Right ventricle myocardium superior (tissue), 1 donor: ENCODE measurements at places on chromosomes 3 and 15. TPM values are rescaled to one million over a fixed set of nuclear protein-coding genes. Genes with fewer than 3 reads are reported as not detected.

Gene DAZL
- total RNA-seq: not detected

Gene CLRN1
- not detected for total RNA-seq

Gene GNAT1
- not detected for total RNA-seq

Gene BNC1
- total RNA-seq: 0.16 TPM

Gene TTLL13
- not detected for total RNA-seq

Gene NRROS
- total RNA-seq: 2.4 TPM

Gene NKTR
- total RNA-seq: 21.6 TPM

Gene SEMA6D
- 16.5 TPM for total RNA-seq

Gene CCDC33
- total RNA-seq: not detected

Gene INSYN1
- 155 TPM for total RNA-seq

Gene B3GNT5
- 1.3 TPM for total RNA-seq

Gene SLC15A2
- total RNA-seq: 5.0 TPM

GRCh38 chr3:49421890-49422378 is 339 bp downstream of the AMT start:
- DNase-seq: no peak

GRCh38 chr3:65761446-65762234 is 277.1 kb downstream of the MAGI1 start:
- DNase-seq: no peak

- no peak for DNase-seq
These were observed 18.9 kb upstream of the CTNNB1 start for GRCh38 chr3:41180396-41180795.

GRCh38 chr15:34318277-34319079 is 19.1 kb downstream of the SLC12A6 start:
- peak; percentile 69 for DNase-seq

GRCh38 chr3:60514866-60515265 is 736.4 kb downstream of the FHIT start:
- no peak for DNase-seq

DNA sequence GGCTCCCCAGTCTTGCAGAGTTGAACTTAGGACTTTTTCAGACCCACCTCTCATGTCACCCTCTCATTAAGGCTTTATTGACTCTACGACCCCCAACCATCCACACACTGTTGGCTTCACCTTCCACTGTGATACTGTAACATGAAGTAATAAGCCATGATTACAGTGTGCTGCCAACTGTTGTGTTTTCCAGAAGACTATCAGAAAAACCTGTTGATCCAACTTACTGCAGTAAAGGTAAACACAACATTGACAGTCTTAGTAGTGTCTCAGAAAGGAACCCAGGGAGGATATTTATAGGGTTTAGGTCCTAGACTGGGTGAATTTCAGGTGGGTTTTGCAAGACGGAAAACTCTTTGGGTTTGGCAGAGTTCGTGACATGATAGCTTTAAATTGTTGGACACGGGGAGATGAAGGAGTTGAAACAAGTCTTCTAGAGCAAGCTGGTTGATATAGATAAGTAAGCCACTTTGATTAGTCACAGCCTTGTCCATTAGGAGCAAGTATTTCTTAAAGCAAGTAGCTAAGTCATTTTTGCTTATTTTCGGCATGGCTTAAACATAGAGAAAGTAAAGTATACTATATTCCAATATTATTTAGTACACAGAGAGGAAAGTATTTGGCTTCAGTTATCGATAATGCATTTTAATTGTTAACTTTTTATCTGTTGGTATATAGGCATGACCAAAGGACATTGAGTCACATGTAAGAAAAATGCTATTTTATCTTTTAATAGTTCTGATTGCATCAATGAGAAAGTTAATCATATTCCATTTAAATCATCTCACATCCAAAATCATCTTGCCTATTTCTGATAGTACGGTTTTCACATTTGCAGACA is 2.4 kb upstream of the COL6A5 start:
- DNase-seq: no peak

DNA sequence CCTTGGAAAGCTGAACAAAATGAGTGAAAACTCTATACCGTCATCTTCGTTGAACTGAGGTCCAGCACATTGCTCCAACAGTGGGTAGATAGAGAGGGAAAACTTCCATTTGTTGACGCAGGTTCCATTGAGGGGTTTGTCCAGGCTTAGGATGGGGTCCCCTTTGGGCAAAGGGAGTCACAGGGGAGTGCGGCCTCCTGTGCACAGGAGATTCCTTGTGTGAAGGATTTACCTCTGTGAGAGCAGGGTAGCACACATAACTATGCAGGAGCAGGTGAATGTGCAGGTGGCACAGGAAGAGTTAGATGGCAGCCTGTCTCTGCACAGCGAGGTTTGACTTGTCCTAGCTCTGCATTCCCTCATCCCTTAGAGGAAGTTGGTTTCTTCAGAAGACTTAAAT is 139.3 kb downstream of the SNRPN start:
- DNase-seq: no peak

- DNase-seq: no peak
These were observed 38.0 kb upstream of the TKT start for GRCh38 chr3:53293867-53294266.

DNA sequence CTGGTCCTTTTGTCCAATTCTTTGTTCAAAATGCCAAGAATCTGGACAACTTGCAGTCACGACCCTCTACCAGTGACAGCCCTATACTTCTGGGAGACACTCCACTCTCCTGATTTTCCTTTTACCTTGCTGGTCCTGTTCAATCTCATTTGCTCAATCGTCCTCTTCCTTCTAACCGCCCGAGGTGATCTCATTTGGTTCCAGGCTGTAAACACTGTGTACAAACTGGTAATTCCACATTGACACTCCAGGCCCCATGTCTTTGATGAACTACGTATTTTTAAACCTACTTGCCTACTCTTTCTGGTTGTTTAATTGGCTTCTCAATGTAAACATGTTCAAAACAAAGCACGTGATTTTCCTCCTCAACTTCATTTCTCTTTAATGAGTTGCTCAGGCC is 23.7 kb upstream of the C3orf49 start:
- no peak for DNase-seq

DNA sequence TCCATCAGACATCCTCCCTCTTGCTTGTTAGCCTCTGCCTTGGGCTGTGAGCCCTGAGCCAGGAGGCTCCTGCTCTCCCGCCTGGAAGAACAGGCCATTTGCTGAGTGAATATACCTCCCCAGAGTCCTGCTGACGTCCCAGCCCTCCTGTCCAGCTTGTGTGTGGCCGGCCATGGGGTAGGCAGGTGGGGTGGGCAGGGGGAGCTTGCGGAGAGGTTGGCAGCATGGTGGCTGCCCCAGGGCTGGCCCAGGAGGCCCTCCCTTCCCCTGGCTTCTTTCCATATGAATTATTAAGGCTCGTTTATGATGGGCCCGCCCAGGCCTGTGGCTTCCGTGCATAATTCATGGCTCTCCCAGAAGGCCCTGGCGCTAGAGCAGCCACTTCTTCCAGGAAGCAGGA is 18.7 kb downstream of the CACNA2D2 start:
- DNase-seq: no peak

GRCh38 chr15:75091814-75092213 is 68.4 kb downstream of the PPCDC start:
- DNase-seq: no peak

GRCh38 chr3:16012086-16012485 is 162.4 kb upstream of the GALNT15 start:
- DNase-seq: no peak

DNA sequence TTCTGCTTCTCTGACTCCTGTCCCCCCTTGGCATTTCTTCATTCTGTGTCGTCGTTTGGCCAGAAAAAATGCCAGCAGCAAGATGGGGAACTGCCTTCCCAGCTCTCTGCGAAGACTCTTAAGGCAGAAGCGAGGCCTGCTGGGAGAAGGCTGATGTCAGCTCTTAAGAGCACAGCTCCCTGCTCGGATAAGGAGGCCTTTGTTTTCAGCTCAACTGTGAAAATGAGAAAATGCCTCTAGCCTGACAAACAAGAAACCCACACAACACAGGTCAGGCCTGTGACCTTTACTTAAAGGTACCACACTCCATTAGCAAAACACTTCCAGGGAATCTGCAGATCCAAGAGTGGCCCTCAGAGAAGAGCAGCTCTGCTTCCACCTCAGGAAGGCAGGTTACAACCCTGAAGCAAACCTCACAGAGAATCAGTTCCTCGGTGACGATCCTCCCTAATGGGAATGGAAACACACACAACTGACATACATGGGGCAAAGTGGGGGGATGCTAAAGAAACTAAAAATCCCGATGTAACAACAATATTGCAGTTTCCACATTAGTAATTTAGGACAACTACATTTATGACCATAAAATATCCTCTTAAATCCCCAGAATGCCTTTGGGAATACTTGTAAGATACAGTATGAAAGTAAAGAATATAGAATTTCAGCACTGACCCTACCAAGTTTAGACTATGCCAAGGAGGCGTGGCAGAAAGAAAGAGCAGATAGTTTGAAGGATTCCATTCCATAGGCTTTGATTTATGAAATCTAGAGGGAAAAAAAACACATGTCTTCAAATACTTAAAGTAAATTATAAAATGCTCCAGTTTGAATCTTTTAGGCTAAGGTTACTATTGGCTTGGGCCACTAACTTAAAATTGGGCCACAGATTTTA is 52.1 kb downstream of the VGLL4 start:
- DNase-seq: peak; percentile 78

DNA sequence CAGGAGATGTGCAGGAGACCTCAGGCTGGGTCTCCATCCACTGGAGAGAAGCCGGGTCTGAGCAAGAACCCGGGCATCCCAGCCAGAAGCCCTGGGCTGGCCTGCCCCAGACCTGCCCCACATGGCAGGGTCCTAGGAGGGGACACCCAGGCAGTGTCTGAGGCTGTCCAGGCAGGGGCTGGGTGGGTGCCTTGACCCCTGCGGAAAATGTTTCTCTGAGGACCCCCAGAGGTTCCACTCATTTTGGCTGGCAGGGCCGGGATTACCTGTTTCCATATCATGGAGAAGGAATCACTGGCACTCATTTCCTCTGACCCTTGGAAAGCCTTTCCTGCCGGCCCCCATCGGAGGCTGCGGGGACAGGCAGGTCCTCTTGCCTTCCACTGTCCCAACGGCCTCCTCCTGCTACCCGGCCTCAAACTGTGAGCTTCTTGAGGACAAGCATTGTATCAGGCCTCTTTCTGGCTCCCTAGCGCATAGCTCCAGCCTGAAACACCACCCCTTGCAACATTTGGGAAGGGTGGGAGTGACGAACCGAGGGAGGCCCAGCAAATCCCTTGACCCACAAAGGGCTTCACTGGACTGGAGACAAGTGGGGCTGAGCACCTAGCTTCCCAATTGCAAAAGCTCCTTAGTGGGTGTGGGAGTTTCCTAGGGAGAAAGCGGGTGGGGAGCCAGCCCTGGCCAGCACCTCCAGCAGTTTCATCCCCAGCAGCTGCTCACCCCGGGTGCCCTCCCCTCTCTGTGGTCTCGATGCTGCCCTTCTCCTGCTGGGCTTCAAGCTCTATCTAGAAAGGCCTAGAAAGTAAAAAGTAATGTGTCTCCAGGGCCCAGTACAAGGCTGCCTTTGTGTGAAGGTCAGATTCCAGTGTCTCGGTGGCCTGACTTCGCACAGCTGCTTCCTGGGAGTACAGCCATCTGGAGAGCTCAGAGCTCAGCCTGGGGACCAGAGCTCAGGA is 29.7 kb downstream of the ACSBG1 start:
- peak; percentile 57 for DNase-seq

- DNase-seq: no peak
These were observed 1032.1 kb downstream of the NTRK3 start for GRCh38 chr15:87224404-87224803.

DNA sequence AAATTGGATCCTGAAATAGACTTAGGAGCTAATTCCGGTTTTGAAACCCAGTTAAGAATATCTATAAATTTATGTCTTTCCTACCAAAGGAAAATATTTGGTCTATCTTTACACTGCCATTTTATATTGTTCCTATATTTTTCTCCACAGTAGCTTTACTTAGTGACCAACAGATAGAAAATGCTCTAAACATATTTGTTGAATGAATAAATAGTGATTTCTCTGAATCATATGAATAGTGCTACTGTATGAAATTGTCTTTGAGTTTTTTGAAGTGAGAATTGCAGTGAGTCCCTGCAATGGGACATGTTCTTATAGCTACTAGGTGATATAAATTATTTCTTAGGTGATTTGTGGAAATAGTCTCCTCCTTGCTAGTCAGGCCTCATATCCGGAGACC is 18.5 kb upstream of the EID1 start:
- DNase-seq: no peak

GRCh38 chr3:186013312-186013711 is 75.5 kb upstream of the TRA2B start:
- no peak for DNase-seq

- DNase-seq: peak; percentile 54
These were observed 50.6 kb upstream of the AKAP13 start for GRCh38 chr15:85329561-85330422.

DNA sequence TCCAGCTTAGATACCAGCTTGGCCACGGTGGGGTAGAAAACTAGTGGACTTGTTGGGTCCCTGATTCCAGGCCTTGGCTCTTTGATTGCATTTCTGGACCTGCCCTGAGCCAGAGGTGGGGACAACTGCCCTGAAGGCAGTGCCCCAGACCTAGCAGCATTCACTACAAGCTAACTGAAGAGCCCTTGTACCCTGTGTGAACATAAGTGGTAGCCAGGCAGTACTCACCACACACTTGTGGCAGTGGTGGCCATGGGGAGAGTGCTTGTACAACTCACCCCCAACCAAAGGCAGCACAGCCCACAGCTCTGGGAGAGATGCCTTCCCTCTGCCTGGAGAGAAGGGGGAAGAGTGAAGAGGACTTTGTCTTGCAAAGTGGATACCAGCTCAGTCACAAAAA is 177.3 kb upstream of the NAALADL2 start:
- no peak for DNase-seq

DNA sequence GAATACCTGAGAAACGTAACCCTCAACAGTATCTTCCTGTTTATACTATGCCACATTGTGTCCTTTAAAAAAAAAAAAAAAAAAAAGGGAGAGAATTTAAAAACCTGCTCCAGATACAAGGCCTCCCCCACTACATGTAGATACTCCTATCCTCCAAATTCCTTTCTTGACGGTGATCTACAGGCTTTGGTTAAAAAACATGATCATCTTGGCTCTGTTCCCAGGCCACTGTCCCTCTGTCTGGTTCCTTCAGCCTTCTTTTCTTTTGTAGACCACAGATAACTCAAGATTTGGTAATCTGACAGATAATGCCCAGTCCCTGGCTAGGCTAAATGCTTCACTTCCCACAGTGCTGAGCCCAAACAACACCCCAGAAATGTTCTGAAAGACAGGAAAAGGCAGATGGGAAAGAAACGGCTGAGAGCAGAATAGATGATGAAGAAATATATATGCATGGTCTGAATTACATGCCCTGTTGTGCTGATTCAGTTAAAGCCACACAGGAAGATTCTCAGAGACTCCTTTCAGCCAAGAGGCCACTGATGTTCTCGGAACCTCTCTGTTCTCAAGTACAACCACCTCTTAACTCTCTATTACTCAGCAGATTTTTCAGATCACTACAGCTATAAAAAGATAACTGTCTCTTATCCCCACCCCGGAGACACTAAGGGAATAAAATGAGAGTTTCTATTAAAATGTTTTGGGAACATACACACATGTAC is 48.3 kb downstream of the NPTN start:
- DNase-seq: no peak
